ENCODE measurements at places on chromosomes 13 and 19. TPM values are rescaled to one million over a fixed set of nuclear protein-coding genes. Genes with fewer than 3 reads are reported as not detected.

DNA sequence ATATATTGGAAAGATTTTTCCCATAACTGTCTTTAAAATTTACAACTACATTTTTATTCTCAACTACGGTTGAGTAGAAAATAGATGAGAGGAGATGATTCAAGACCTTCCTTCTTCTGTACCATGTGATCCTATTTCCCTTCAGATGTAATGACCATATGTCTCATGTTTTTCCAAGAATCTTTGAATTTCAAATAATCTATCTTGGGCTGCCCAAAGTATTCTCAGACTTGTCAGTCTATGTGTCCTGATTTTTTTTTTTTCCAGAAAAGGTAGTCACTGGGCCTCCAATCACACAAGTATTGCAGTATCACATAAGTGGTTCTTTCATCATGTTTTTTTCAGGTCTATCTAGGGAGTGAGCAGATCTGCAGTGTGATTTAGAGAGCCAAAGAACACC, 392.4 kb downstream of the RFC3 start:
- no peak for DNase-seq

DNA sequence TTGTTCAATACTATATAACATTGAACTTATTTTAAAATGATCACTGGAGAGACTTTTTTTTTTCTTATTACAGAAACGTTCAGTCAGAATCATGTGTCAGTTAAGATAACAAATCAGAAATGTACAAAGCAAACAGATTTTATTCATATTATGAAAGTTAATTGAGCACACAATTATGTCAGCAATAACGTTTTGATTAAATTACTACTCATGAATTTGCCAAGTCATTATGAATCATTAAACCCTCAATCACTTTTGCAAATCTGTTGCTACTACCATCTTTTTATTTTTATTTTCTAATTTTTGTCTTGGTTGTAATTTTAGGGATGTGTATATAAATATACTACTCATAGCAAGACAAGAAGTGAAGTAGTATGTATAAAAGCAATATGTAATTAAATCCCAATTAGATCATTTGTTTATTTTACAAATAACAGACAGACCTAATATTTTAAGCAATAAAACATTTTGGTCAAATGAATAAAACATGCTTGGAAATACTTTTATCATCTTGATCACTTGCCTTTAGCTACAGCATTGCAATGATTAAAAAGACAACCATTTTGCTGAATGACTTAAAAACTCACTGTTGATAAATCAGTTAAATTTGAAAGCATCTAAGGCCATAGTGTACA, 893.4 kb upstream of the MIR17HG start:
- no peak for DNase-seq

DNA sequence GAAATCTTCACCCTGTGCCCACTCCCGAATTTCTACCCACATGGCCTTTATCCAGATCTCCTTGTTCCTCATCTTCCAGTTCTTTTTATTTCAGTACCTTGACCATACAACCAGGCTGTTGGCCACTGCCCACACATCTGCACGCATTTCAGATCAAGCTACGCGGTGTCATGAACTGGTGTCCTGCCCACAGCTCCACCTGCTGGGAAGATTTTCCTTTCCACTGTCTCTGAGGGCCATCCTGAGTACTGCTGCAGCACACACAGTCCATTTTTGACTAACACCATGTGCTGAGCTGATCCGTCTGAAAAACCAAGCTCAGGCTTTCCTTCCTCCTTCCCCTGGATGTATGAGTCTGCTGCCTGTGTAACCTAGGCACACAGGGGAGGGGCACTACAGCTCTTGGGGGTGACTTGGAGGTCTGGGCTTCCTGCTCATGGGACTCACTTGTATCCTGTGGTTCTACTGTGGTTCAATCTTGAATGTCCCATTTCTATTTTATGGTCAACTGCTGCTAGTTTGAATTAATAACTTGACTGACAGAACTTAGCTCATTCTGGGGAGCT, 71.9 kb downstream of the WASF3 start:
- peak; percentile 9 for DNase-seq

The ZNF208 gene
- not detected for total RNA-seq

- no peak for DNase-seq
Observed at GRCh38 chr19:16726916-16727315, 7.3 kb downstream of the NWD1 start.

The SIGLEC9 gene
- not detected for total RNA-seq

The ZNF723 gene
- total RNA-seq, result not detected

- peak; percentile 95 for DNase-seq
Observed at GRCh38 chr13:98142380-98143156, at the start of gene FARP1. Gene FARP1 (plus strand): TSS chr13:98143094. CDS start chr13:98213243, 70,149 bp downstream.
